ENCODE measurements at places on chromosomes 6 and 20. TPM values are rescaled to one million over a fixed set of nuclear protein-coding genes. Genes with fewer than 3 reads are reported as not detected.
A peak's percentile ranks its signal among the peaks of the same experiment; 100 is the strongest.

The VGLL2 gene
- total RNA-seq = not detected

DNA sequence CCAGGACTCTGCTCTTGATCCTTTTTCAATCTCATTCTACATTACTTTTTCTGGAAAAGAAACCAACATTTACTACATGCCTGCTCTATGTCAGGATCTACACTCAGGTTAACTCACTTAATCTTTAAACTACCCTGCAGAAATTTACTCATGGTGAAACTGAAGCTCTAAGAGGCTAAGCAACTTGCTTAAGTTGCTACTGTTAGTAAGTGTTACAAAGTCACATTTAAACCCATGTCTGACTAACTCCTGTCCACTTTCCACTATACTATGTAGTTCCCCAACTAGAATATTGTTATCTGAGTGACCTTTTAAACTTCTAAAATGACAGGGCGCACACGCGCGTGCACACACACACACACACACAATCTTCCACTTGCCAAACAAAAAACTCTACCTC, 5.0 kb downstream of the CEP162 start:
- H3K27ac ChIP-seq = no peak overlapping the region
- no peak overlapping the region for H3K4me3 ChIP-seq
- peaks cover 6% of the 10 kb centered on the region for H3K4me1 ChIP-seq
- no peak for DNase-seq

- H3K27me3 ChIP-seq = no peaks in the 10 kb centered on the region
- H3K4me1 ChIP-seq = peaks cover 55% of the 10 kb centered on the region
- no peaks in the 10 kb centered on the region for H3K36me3 ChIP-seq
- peak overlapping the region; percentile 100 for H3K27ac ChIP-seq
- peak overlapping the region; percentile 49 for H3K4me3 ChIP-seq
- DNase-seq = peak; percentile 98
Observed at GRCh38 chr6:4358414-4359107, 223.2 kb upstream of the ECI2 start.

DNA sequence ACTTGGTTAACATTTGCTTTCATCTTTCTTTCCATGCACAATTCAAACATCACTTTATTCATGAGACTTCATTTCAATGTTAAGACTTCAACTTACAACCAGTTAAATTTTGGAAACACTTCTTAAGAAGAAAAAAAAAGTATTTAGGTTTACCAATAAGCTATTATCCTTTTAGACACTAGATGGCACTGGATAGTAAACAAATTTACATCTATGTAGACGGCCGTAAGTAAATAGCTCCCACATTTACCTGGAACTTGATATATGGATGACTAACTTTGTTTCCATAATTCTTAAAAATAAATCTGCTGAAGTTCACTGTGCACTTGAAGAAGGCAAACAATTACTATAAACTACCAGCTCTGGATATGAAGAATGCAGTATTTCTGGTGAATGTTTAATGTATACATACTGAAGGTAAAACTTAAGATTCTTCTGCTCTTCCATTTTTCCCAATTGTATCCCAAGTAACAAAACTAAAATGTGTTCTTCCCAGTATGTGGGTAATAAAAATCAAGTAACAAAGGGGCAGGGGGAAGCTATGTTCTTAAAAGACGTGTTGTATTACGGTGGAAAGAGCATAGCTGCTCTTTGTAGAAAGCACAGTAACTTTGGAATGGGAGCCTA, 130.6 kb upstream of the C6orf118 start:
- H3K4me1 ChIP-seq = 0 out of 2 replicates have a peak, but pooled peaks cover 4% of the 10 kb centered on the region
- peak; percentile 43 for DNase-seq
- H3K36me3 ChIP-seq = no peaks in the 10 kb centered on the region
- no peaks in the 10 kb centered on the region for H3K27me3 ChIP-seq
- no peak overlapping the region for H3K4me3 ChIP-seq

DNA sequence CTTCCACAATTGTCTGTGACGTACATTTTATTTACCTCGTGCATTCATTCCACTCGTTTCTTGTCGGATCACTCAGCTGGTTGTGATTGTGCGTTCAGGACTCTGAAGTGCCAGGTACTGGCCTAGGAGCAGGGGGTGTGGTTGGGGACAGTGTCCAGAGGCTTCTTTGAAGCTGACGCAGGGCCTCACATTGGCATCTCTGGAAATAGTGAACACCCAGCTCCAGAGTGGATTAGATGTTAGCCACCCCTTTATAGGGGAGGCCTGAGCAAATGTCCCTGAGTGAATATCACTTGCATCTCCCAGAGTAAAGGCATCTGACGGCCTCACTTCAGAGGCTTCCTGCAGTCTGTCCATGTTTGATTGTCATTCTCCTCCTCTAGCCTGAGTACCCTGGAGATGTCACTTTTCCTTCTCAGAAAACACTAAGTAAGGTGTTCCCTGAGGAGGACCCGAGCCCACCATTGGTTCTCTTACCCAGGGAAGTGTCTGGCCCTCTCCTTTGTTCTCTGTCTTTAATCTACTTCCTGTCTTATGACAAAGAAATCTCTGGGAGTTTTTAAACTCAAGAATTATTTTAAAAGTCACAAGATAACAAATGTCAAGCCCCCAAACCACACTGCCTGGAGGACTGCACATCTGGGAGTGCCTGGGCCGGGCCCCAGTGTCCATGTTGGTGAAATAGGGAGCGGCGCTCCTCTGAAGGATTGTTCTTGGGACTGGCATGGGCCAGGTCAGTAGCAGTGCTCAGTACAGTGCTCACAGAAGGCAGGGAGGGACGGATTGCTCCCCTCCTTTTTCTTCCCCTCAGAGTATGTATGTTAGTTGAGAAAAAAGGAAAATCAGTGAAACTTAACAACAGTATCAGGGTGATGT, 10.8 kb downstream of the STX16 start:
- no peaks in the 10 kb centered on the region for H3K27me3 ChIP-seq
- DNase-seq = no peak
- no peak overlapping the region for H3K27ac ChIP-seq
- H3K4me3 ChIP-seq = no peak overlapping the region
- peaks cover 12% of the 10 kb centered on the region for H3K4me1 ChIP-seq

All from PC-9 (cell line).